ENCODE measurements at places on chromosomes 1 and 21. TPM values are rescaled to one million over a fixed set of nuclear protein-coding genes. Genes with fewer than 3 reads are reported as not detected.
A peak's percentile ranks its signal among the peaks of the same experiment; 100 is the strongest.

TRIM58 gene
- total RNA-seq: 4.2 TPM

LCK gene
- 4.2 TPM for total RNA-seq

DNA sequence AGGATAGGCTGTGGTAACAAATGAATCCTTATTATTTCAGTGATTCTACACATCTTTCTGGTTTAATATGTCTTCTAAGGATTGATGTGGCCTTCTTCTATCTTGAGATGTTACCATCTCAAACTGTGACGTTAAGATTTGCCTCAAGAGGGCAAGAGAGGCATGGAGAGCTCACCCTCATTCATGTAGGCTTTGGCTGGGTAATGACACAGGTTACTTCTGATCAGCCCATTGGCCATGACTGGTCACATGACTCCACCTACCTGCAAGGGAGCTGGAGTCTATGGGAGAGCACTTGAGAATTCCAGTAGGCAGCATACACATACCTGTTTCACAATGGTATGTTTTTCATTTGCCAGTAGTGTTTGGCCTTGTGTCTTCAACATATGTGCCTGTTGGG lies 30.0 kb downstream of the CACHD1 start:
- no peak for DNase-seq

MORN1 gene
- 11.0 TPM for total RNA-seq

HPDL gene
- total RNA-seq: 11.4 TPM

GRCh38 chr21:35127851-35128250 lies 78.7 kb upstream of the RUNX1 start:
- DNase-seq: no peak

GRCh38 chr1:91744953-91745639 lies 140.9 kb downstream of the TGFBR3 start:
- DNase-seq: peak; percentile 46

GRCh38 chr1:118911571-118911970 lies 76.6 kb downstream of the TBX15 start:
- DNase-seq: no peak

CFHR3 gene
- total RNA-seq: not detected

COA7 gene
- total RNA-seq: 21.3 TPM

DNA sequence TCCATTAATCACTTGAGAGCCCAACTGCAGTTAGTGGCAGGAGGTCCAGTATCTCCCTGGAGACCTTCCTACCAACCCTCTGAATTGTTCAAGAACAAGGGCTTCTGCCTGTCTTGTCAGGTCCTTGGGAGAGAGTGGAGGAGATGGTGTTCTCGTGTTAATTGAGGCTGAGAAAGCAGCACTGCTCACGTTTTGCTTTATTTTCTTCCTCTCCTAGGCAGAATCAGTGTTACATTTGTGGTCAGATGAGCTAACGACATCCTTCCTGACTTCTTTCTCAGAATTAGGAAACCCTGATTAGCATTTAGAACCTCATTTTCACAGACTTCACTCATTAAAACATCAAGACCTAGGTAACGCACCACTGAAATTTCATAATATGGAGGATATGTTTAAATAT lies 26.4 kb upstream of the LRIG2 start:
- DNase-seq: no peak

- no peak for DNase-seq
These were observed 29.0 kb upstream of the HTR1D start for GRCh38 chr1:23246274-23246673.

DNA sequence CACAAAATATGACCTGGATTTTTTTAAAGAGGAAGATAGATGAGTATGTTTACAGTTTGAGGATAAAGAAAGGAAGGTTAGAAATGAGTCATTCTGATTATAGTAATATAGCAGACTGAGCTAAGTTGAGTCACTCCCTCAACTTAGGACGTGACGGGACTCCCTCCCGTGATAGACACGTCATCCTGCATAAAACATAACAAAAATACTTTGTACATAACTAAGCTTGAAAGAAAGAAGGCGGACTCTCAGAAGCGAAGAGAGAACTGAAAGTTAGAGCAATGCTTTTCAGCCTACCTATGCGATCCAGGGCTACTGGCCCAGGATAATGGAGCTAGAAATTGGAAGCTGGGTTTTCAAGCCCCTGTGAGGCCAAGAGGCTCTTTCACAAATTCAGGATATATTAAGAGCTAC lies 53.0 kb upstream of the DESI2 start:
- DNase-seq: no peak

GCLM gene
- 13.5 TPM for total RNA-seq

DNA sequence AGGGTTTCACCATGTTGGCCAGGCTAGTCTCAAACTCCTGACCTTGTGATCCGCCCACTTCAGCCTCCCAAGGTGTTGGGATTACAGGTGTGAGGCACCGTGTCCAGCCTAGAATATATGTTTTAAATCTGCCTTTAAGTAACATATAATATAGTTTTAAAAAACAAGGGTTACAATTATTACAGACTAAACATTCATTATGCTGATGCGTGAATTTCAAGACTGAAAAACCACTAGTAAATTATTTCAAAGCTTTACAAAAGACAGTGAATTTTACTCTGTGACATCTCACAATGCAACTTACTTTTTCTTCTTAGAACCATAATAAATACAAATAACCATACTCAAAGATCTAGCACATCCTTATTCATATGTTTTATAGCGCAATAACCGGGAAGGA lies 24.7 kb downstream of the ZNF684 start:
- DNase-seq: no peak

DNA sequence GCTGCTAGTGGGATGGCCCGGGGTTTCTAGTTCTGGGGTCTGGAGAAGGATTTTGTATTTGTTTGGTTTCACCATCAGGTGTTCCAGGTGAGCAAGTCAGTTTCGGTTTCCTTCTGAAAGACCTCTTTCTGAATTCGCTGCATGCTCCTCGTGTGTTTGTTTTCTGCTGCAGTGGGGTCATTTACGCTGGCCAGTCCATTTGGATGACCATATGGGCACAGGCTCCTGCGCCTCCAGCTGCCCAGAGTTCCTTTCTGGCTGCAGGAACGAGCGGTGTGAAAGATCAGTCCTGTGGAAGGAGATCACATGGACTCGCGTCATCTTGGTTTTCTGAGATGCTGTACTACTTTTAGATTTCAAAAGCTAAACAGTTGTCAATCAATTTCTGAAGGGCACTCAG lies 83.7 kb upstream of the GCLM start:
- no peak for DNase-seq

Measured in left colon (tissue), 2 donors.